Myometrial cell (primary cell): ENCODE measurements at places on chromosomes 7 and 10. TPM values are rescaled to one million over a fixed set of nuclear protein-coding genes. Genes with fewer than 3 reads are reported as not detected.

ITGA8 gene
- not detected in 2 replicates for total RNA-seq

ELAPOR2 gene
- total RNA-seq = 0.29 and 6.4 TPM in 2 replicates

CELF2 gene
- under 0.01 TPM in 1 of 2 replicates, not detected in the other for total RNA-seq

PAX4 gene
- total RNA-seq = not detected in 2 replicates

NPTX2 gene
- total RNA-seq = not detected in 2 replicates

GBX1 gene
- total RNA-seq = not detected in 2 replicates

FGL2 gene
- total RNA-seq = not detected in 2 replicates

VPS37D gene
- 3.7 and 5.2 TPM in 2 replicates for total RNA-seq

INMT gene
- 4.9 and 6.6 TPM in 2 replicates for total RNA-seq

EPHA1 gene
- total RNA-seq = not detected in 2 replicates

GPR26 gene
- total RNA-seq = not detected in 2 replicates
